ENCODE measurements at places on chromosomes 11 and 22. TPM values are rescaled to one million over a fixed set of nuclear protein-coding genes. Genes with fewer than 3 reads are reported as not detected.

GRCh38 chr22:30640361-30640760, 4.8 kb downstream of the SLC35E4 start:
- peaks cover 8% of the 10 kb centered on the region for H3K4me1 ChIP-seq
- no peaks in the 10 kb centered on the region for H3K27me3 ChIP-seq
- no peak overlapping the region for H3K27ac ChIP-seq
- no peak overlapping the region for H3K4me3 ChIP-seq
- peaks cover 12% of the 10 kb centered on the region for H3K36me3 ChIP-seq

- H3K4me3 ChIP-seq = no peak overlapping the region
- no peaks in the 10 kb centered on the region for H3K4me1 ChIP-seq
- no peak for DNase-seq
- no peaks in the 10 kb centered on the region for H3K36me3 ChIP-seq
- H3K27me3 ChIP-seq = no peaks in the 10 kb centered on the region
Measured at GRCh38 chr11:29682856-29683255, 334.0 kb downstream of the KCNA4 start.

DNA sequence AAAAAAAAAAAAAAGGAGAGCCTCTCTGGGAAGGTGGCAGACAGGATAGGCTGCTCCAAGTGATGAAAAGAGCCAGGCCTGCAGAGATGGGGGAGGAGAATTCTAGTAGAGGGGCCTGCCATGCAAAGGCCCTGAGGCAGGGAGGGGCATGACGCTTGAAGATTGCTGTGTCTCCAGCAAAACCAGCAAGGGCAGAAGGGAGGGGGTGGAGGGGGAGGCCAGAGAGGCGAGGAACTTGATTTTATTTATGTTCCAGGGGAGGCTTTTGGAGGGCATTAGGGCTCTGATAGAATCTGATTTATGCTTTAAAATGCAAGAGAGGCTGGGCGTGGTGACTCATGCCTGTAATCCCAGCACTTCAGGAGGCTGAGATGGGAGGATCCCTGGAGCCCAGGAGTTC, 16.7 kb upstream of the PACSIN2 start:
- no peaks in the 10 kb centered on the region for H3K4me1 ChIP-seq
- no peak overlapping the region for H3K27ac ChIP-seq
- no peak for DNase-seq
- H3K4me3 ChIP-seq = no peak overlapping the region

CRYBB3 gene
- total RNA-seq = 1.8 TPM

DNA sequence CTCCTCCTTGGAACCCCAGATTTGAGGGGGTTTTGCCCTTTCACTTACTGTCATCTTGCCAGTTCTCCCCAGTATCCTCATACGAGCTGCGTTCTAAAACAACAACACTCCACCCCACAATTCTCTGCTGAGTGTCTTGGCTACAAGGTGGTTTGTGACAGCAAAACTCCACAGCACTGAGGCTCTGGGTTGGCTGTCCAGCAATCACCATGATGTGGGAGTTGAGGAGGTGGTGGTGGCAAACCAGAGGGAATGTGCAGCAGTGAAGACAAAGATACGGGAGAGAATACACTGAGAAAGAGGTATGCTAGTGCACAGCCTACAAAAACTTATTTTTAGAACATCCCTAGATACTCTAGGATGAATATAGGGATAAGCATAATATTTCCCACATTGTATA, 335.0 kb downstream of the C11orf87 start:
- no peaks in the 10 kb centered on the region for H3K36me3 ChIP-seq
- H3K4me3 ChIP-seq = no peak overlapping the region

POLD4 gene
- 95.1 TPM for total RNA-seq

- H3K27ac ChIP-seq = no peak overlapping the region
- no peaks in the 10 kb centered on the region for H3K4me1 ChIP-seq
- no peaks in the 10 kb centered on the region for H3K27me3 ChIP-seq
- no peaks in the 10 kb centered on the region for H3K36me3 ChIP-seq
- no peak for DNase-seq
Measured at GRCh38 chr11:92644595-92645445, 324.6 kb upstream of the MTNR1B start.

- no peak for DNase-seq
- no peak overlapping the region for H3K4me3 ChIP-seq
- H3K27ac ChIP-seq = no peak overlapping the region
- no peaks in the 10 kb centered on the region for H3K27me3 ChIP-seq
- no peaks in the 10 kb centered on the region for H3K36me3 ChIP-seq
Measured at GRCh38 chr11:28526406-28526751, 418.2 kb downstream of the METTL15 start.

RHOG gene
- total RNA-seq = 28.2 TPM

GRCh38 chr11:79949574-79949973, 508.7 kb upstream of the TENM4 start:
- H3K27ac ChIP-seq = no peak overlapping the region
- H3K4me3 ChIP-seq = no peak overlapping the region
- no peaks in the 10 kb centered on the region for H3K27me3 ChIP-seq
- no peaks in the 10 kb centered on the region for H3K36me3 ChIP-seq
- no peak for DNase-seq

GRCh38 chr11:36807871-36808270, 209.8 kb upstream of the RAG2 start:
- H3K4me1 ChIP-seq = no peaks in the 10 kb centered on the region
- H3K27me3 ChIP-seq = no peaks in the 10 kb centered on the region
- DNase-seq = no peak
- no peak overlapping the region for H3K27ac ChIP-seq
- no peak overlapping the region for H3K4me3 ChIP-seq
- H3K36me3 ChIP-seq = no peaks in the 10 kb centered on the region

TMEM25 gene
- 8.1 TPM for total RNA-seq

GRCh38 chr11:125994509-125994908, 48.7 kb downstream of the VSIG10L2 start:
- no peak for DNase-seq
- no peak overlapping the region for H3K4me3 ChIP-seq
- no peaks in the 10 kb centered on the region for H3K27me3 ChIP-seq
- no peaks in the 10 kb centered on the region for H3K36me3 ChIP-seq
- no peaks in the 10 kb centered on the region for H3K4me1 ChIP-seq

DNA sequence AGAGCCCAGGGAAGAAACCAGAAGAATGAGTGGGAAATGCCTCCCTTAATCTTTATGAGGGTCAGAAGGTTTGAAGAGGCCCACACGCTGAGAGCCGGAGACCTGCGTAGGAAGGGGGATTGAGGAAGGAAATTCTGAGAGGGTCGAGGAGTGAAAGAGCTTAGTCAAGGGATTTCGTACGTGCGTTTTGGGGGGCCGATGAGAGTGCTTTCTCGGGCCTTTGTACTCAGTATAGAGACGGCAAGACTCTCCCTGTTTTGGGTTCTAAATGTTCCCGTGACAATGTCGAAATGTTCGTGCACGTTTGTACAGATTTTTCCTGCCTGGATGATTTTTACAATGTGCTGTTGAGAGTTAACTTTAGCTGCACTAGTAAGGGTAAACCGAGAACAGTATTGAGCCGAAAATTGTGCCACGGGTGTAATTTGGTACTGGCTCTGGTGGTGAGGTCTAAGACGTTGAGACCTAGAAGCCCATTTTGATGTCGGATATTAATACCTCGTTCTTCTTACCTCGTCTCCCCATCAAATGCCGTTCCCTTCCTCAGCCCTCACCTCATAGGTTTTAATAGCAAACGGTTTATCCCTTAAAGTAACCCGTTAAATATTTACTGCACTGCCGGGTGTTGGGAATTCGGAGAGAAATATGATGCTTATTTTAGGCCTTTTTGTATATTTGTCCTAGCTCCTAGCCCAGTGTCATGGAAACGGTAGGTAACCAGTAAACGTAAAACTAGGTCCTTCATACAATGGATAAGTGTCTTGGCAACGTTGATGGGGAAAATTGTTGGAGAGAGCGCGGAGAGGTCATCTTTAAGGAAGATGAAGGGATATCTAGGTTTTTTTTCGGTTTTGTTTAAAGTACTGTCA, 734 bp downstream of the C11orf58 start:
- H3K36me3 ChIP-seq = peaks cover 15% of the 10 kb centered on the region
- no peak overlapping the region for H3K27ac ChIP-seq
- H3K4me1 ChIP-seq = peaks cover 18% of the 10 kb centered on the region
- no peaks in the 10 kb centered on the region for H3K27me3 ChIP-seq

MPZL2 gene
- total RNA-seq = 81.7 TPM

TRIM49D2 gene
- total RNA-seq = not detected

CD248 gene
- total RNA-seq = not detected

- no peaks in the 10 kb centered on the region for H3K36me3 ChIP-seq
- no peak overlapping the region for H3K27ac ChIP-seq
- H3K27me3 ChIP-seq = peaks cover 26% of the 10 kb centered on the region
- no peak overlapping the region for H3K4me3 ChIP-seq
- no peaks in the 10 kb centered on the region for H3K4me1 ChIP-seq
- DNase-seq = no peak
Measured at GRCh38 chr11:128690665-128691101, 3.2 kb upstream of the FLI1 start.

GRCh38 chr22:19042285-19043120, 79.7 kb downstream of the DGCR2 start:
- no peak overlapping the region for H3K27ac ChIP-seq
- no peaks in the 10 kb centered on the region for H3K27me3 ChIP-seq

- H3K27me3 ChIP-seq = no peaks in the 10 kb centered on the region
- no peaks in the 10 kb centered on the region for H3K4me1 ChIP-seq
- no peak for DNase-seq
- H3K4me3 ChIP-seq = no peak overlapping the region
- H3K27ac ChIP-seq = no peak overlapping the region
Measured at GRCh38 chr11:59938718-59939117, 486 bp downstream of the OOSP1 start.

SLC43A3 gene
- total RNA-seq = 127 TPM

GRCh38 chr11:73542175-73542574, 55.7 kb downstream of the FAM168A start:
- H3K36me3 ChIP-seq = no peaks in the 10 kb centered on the region
- H3K27me3 ChIP-seq = no peaks in the 10 kb centered on the region
- no peak overlapping the region for H3K4me3 ChIP-seq
- H3K27ac ChIP-seq = no peak overlapping the region
- DNase-seq = no peak

HPS4 gene
- total RNA-seq = 40.7 TPM

DNA sequence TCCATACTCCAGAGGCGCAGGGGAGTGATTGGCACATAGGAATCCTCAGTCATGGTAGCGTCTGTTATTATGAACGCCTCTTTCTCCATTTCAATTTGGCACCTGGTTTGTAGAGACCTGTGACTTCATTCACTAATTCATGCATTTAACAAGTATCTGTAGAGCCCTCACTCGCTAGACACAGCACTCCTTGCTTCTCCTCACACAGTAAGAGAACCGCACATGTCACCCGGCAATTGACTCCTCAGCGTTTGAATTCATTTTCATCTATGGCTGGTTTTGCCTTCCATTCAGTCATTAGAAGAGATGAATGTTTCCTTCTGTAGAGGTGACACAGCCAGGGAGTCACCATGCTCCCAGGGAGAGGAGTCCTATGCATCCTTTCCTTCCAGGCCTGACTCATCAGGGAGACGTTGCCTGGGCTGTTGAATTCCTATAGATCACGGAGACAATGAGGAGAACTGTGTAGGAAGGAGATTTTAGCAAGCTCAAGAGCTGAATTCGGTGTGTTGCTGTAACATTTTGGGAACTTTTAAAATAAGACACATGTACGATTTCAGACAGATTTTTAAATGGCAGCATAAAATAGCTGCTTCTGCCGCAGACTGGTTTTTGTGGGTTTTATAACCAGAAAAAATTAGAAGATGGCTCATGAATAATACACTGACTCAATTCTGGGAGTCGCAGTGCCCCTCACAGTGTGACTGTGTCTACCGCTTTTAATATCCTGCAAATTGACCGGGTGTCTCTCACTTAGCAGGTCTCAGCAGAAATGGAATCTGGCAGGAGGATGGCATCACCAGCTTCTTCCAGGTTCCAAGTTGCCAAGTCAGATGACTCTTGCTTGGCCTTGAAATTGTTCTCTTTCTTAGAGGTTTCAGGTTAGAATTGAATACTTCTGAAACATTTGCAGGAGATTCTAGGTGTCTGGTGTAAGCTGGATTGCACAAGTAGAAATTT, 44.4 kb upstream of the CLMP start:
- no peak overlapping the region for H3K4me3 ChIP-seq
- DNase-seq = no peak
- no peaks in the 10 kb centered on the region for H3K27me3 ChIP-seq

TMEM86A gene
- total RNA-seq = 11.9 TPM

GRCh38 chr11:45664376-45665205, 831 bp downstream of the CHST1 start:
- H3K27me3 ChIP-seq = peaks cover 86% of the 10 kb centered on the region
- no peak overlapping the region for H3K27ac ChIP-seq
- H3K4me3 ChIP-seq = no peak overlapping the region
- DNase-seq = no peak

All from Calu3 (cell line).